SJSA1 (cell line): ENCODE measurements at places on chromosomes 2 and 18. TPM values are rescaled to one million over a fixed set of nuclear protein-coding genes. Genes with fewer than 3 reads are reported as not detected.

DNA sequence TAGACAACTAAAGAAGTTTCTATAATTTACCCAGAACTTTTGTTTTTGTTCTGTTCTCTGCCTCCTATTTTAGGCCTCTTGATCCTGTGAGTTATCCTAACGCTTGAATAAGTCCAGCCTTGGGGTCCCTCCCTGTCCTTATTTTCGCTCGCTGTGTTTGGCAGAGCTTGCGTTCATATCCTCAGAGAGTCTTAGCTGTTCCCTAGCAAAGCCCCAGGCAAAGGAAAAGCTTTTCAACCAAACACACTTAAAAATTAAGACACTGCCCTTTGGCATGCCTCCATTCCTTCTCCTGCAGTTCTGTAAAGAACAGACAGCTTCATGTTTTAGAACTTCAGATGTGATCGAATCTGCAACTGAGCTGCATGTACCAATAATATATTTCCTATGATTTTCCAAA lies 517.2 kb downstream of the SUCLG1 start:
- no peaks in the 10 kb centered on the region for H3K4me1 ChIP-seq
- H3K36me3 ChIP-seq: no peaks in the 10 kb centered on the region
- no peak overlapping the region for H3K27ac ChIP-seq
- no peaks in the 10 kb centered on the region for H3K27me3 ChIP-seq
- no peak overlapping the region for H3K4me3 ChIP-seq

- H3K27ac ChIP-seq: no peak overlapping the region
- peaks cover 43% of the 10 kb centered on the region for H3K4me1 ChIP-seq
- H3K4me3 ChIP-seq: no peak overlapping the region
- DNase-seq: no peak
- peaks cover 56% of the 10 kb centered on the region for H3K36me3 ChIP-seq
Measured at GRCh38 chr2:173195100-173195499, 119.5 kb downstream of the MAP3K20 start.

GRCh38 chr2:70948337-70949003 lies 12.8 kb downstream of the ATP6V1B1 start:
- H3K4me3 ChIP-seq: no peak overlapping the region
- no peak overlapping the region for H3K27ac ChIP-seq
- H3K36me3 ChIP-seq: no peaks in the 10 kb centered on the region
- H3K27me3 ChIP-seq: peaks cover 8% of the 10 kb centered on the region

DNA sequence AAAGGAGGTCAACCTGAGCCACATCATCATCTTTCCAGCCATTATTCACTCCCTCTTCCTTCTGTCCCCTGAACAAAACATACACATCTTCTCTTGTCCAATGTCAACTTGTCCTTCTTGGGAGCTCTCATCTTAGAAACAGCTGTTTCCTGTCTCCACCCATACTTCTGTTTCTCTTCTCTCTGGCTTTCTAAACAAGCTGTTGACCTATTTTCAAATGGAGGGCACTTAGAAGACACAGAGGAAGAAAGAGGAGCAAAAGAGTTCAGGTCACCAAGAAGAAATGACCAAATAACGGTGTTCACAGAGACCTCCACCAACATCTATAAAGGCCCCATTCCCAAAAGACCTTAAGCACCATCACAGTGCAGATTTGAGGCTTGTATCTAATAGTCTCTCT lies 355.9 kb upstream of the HNRNPA3 start:
- H3K4me3 ChIP-seq: no peak overlapping the region
- no peaks in the 10 kb centered on the region for H3K36me3 ChIP-seq
- no peak for DNase-seq
- no peak overlapping the region for H3K27ac ChIP-seq
- no peaks in the 10 kb centered on the region for H3K27me3 ChIP-seq
- H3K4me1 ChIP-seq: no peaks in the 10 kb centered on the region

- no peak overlapping the region for H3K27ac ChIP-seq
- H3K4me1 ChIP-seq: no peaks in the 10 kb centered on the region
- DNase-seq: no peak
Measured at GRCh38 chr2:62305421-62306176, 109.7 kb downstream of the B3GNT2 start.

AMER3 gene
- total RNA-seq: not detected in 2 replicates

GALNT5 gene
- 1.7 and 2.7 TPM in 2 replicates for total RNA-seq
